ENCODE measurements at places on chromosomes 12 and 14.

- DNase-seq, result no peak
Observed at GRCh38 chr14:54709444-54709843, 142.5 kb downstream of the SAMD4A start.

GRCh38 chr14:67916430-67916829, 96.9 kb downstream of the RAD51B start:
- no peak for DNase-seq

DNA sequence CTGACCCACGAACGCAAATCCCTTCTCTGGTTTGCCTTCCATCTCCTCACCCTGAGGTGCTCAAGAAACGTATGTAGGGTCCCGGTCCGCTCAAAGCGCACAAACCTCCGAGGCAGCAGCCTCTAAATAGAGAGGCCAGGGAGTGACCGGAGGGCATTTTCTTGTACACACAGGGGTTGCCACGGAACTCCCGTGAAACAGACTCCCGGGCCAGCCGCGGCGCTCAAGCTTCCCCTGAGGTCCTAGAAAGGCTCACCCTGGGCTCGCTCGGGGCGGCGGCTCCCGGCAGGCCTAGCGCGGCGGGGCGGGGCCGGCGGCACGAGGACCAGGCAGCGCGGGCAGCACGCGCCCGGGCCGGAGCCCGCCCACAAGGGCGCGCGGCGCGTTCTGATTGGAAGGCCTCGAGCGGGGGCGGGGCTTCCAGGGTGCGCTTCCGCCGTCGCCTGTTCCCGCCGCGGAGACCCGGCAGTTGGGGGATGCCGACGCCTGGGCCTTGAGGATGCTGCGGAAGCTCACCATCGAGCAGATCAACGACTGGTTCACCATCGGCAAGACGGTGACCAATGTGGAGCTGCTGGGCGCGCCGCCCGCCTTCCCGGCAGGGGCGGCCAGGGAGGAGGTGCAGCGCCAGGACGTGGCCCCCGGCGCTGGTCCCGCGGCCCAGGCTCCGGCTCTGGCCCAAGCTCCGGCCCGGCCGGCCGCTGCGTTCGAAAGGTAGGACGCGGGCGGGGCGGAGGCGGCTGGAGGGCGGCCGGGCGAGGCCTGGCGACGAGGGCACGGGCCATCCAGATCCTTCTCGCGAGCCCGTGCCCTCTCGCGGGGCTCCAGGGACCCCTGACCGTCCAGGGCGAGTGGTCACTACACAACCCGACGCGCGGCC, at the start of gene TDRD9:
TDRD9 (plus strand) TSS at position 446 of the 880 bp plus-strand sequence; CDS start at position 500, 54 bp downstream.
- DNase-seq, result peak; percentile 48

DNA sequence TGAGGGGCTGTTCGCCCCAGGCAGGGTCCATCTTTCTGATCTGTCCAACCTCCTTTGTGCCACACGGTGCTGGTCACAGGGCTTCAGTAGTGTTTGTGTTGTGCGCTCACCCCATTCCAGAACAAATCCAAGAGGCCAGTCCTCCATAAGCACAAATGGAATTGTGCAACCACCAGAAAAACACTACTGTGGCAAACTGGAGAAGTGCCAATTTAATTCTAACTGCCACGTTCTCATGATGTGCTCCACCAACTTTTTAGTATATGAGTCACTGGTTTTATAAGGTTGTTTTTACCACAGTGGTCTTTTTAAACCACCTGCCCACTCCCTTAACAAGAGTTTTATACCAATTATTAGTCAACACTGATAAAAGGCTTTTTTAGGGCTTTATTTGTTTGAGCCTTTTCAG, 380.2 kb downstream of the NAV3 start:
- DNase-seq, result no peak

GRCh38 chr12:32995623-32996022, 99.0 kb upstream of the PKP2 start:
- no peak for DNase-seq

- no peak for DNase-seq
Observed at GRCh38 chr12:28568704-28569103, 378.4 kb downstream of the CCDC91 start.

DNA sequence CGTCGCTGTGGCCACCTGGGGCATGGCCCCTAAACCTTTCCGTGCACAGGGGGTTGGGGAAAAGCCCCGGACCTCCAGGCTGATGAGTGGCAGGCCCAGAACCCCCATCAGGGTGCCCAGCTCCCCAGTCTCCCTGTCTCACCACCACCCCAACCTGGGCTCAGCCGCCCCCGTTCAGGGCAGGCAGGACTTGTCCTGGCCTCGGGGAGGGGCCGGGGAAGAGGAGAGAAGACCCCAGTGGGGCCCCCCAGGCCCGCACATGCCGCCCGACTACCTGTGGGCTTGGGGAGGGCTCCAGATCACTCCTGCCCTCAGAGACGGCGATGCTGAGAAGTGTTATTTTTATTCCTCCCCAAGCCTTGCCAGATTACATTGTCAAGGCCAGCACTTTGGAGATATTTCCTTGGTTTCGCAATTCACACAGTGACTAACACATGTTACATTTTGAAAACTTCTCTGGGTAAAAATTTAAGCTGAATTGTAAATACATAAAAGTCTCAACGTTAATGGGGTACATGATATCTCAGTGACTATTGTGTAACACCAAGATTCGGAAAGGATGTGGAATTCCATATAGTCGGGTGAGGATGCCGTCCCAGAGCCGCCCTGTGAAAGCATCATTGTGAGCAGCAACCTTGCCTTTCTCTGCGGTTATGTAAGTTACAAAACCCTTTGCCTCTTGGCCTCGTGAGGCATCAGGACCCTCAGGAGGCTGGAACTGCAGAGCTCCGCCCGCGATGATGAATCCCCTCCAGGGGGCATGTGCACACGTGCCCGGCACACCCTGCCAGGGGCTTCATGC, 85.6 kb upstream of the DIO3 start:
- no peak for DNase-seq

DNA sequence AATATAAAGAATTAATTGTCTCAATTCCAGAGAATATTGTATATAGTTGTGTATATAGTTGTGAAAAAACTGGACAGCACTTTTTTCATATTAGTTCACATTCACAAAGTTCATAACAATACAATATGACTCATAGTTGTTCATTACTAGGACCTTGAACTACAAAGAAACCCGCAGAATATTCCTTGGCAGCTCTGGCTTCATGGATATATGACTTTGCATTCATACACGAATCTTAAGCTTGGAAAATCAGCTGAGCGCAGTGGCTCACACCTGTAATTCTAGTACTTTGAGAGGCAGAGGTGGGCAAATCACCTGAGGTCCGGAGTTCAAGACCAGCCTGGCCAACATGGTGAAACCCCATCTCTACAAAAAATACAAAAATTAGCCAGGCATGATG, 38.1 kb upstream of the PCED1B start:
- DNase-seq, result no peak

GRCh38 chr14:99964979-99965378, 100.2 kb upstream of the EVL start:
- no peak for DNase-seq

DNA sequence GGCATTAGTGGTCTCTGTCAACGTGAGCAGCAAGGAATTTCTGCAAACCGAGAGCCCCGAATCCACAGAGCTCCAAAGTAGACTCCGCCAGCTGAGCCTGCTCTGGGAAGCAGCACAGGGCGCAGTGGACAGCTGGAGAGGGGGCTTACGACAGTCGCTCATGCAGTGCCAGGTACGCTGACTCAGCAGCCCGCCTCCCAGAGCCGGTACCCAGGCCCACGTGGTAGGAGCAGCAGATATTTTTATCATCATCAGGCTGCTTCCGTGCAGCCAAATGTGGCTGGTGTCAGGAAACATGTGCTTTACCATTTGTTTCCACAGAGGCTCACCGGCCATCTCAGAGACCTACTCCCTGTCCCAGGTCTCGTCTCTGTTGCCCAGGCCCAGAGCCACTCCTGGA, 73.7 kb downstream of the ESR2 start:
- DNase-seq, result no peak

- DNase-seq, result peak; percentile 77
Observed at GRCh38 chr14:104872469-104873341, 7.6 kb downstream of the CEP170B start.

- peak; percentile 18 for DNase-seq
Observed at GRCh38 chr14:69537900-69538299, 36.8 kb downstream of the CCDC177 start.

- no peak for DNase-seq
Observed at GRCh38 chr12:131057722-131058515, 104.2 kb downstream of the ADGRD1 start.

- DNase-seq, result no peak
Observed at GRCh38 chr12:57027805-57028153, 11.4 kb upstream of the TAC3 start.

DNA sequence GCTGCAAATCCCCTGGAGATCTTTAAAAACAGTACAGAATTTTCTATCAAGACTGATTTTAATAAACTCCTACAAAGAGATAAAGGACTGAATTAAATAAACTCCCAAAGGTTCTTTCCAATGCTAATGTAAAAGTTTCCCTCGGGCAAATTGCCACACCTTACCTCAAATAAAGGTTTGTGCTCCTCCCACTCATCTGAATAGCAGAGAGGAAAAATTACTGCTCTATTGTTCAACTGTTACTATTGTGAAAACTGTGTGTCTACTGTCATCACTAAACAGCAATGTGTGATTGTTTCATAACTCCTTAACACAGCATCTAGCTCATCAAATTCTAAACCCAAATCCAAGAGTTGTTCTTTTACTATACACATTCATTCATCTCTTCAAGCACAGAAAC, 3.2 kb downstream of the SPTLC2 start:
- no peak for DNase-seq

DNA sequence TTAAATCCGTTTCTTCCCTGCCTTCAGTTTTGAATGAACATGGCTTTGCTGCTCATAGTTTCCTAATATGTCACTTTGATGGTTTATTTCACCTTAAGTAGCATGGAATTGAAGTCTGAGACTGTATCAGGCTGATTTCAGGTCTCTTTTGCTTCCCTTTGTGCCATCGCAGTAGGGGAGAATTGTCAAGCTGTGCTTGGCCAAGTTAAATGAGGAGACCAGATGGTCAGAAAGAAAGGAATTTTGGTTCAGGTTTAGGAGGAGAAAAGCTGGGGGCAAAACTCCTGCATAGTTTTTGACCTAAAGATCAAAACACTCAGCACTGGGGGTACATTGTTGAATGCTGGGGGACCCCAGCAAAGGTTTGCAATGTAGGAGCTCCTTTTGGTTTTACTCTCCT, 398.4 kb downstream of the NUAK1 start:
- DNase-seq, result no peak

GRCh38 chr12:3542911-3543310, 51.9 kb downstream of the PRMT8 start:
- no peak for DNase-seq

DNA sequence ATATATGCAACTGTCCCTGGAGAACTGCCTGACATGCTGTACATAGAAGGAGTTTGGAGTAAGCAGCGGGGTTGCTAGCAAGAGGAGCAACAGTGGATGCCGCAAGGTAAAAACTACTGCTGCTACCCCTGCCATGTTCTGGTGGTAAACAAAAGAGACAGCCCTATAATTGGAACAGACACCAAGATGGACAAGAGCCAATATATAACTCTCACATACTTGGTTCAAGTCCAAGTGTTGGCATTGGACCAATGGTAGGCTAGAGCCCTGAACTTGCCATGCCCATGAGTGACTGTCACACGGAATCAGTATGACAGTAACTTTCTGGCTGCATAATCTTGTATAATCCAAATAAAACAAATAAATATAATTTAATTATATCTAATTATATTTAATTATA, 13.7 kb downstream of the ATXN7L3B start:
- DNase-seq, result no peak

GRCh38 chr12:108346727-108347710, 7.9 kb upstream of the CMKLR1 start:
- no peak for DNase-seq

DNA sequence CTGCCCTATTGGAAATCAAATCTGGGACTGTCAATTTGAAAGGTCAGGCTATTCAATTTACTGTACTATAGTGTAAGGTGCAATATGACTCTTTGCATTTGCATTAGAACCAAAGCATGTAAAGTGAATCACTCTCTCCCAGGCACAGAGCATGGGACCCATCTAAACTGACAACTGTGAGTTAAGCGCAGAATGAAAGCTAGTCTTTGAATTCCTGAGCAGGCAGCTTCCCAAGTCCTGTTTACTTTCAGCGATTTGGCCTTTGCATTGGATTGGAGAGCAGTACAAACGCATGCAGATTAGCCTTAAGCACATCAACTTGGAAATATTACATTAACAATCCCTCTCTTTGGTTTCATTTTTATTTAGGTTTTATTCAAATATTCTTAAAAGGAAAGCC, 74.6 kb downstream of the RERG start:
- DNase-seq, result no peak

- peak; percentile 69 for DNase-seq
Observed at GRCh38 chr14:31206536-31207286, 882 bp downstream of the HECTD1 start.

GRCh38 chr12:67754933-67755697, 106.6 kb downstream of the DYRK2 start:
- peak; percentile 69 for DNase-seq

- peak; percentile 56 for DNase-seq
Observed at GRCh38 chr12:89370421-89370831, 18.1 kb upstream of the DUSP6 start.

GRCh38 chr14:50832935-50833630, 2.1 kb upstream of the NIN start:
- DNase-seq, result no peak

- no peak for DNase-seq
Observed at GRCh38 chr12:10456856-10457255, 3.7 kb upstream of the KLRC1 start.

DNA sequence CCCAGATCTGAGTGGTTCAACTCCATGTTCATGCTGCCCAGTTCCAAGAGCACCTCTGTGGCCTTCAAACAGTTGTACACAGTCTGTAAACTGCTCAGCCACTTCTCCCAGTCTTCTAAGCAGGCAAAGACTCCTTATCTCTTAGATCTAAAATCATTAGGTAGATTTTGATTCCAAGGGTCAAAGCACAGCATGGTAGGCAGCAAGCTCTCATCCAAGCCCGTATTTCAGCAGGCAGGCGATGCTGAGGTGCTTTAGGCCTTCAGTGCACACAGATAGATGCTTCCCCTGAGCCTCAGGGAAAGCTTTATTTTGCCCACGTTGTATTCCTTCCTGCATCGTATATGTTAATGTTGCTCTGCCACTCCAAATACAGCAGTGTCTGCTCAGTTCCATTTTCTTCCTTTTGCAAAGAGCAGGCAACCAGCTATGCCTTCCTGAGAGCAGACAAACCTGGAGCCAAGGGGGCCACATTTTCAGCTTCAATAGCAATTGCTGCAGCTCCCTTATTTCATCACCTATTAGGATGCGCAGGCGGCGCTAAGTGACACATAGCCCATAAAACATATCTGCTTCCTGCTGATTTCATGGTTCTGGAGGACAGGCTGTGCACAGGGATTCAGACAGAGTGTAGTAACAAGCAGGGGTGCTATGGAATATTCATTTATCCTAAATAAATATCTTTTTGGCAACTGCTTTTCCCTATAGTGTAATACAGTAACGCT, 67.5 kb downstream of the ETV6 start:
- peak; percentile 65 for DNase-seq

GRCh38 chr12:121766290-121767039, 27.0 kb downstream of the RHOF start:
- no peak for DNase-seq

DNA sequence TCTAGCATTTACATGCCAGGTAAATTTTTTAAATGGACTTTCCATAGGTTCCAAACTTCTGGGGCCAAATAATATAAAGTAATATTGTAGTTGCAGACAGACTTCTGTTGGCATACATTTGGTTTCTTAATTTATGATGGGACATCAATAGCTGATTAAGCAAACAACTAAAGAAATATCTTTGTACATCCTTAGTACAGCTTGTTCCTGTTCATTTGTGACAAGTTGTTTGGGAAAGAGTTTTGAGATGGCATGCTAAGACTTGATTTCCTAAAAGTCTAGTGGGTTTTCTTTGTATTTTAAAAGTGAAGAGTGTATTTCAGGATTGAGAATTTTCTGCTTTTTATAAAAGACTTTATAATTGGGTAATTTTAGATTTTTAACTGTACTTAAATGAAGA, 41.0 kb downstream of the CCDC91 start:
- DNase-seq, result no peak
